ENCODE measurements at places on chromosomes 2 and 18. TPM values are rescaled to one million over a fixed set of nuclear protein-coding genes. Genes with fewer than 3 reads are reported as not detected.

EHBP1 gene
- total RNA-seq = 78.7 TPM

TEKT4 gene
- not detected for total RNA-seq

GIGYF2 gene
- 80.2 TPM for total RNA-seq

AGAP1 gene
- 24.3 TPM for total RNA-seq

POU3F3 gene
- not detected for total RNA-seq

COLEC11 gene
- total RNA-seq = 15.9 TPM

MSGN1 gene
- not detected for total RNA-seq

CRYGD gene
- not detected for total RNA-seq

TCF4 gene
- total RNA-seq = 381 TPM

PSD4 gene
- total RNA-seq = 27.6 TPM

DNA sequence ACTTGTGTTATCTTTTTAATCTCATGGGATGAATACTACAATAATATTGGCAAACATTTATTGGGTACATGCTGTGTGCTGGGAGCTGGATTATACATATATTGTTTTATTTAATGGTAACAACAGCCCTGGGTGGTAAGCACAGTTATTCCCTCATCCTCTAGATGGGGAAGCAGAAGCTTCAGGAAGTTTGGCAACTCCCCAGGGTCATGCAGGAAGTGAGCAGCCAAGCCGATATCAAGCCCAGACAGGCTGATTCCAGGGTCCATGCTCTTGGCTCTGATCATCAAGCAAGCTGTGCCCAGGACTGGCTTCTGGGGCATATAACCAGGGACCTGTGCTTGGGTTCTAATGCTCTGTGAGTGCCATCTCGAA, 155.8 kb downstream of the ZNF516 start:
- no peak for DNase-seq

GRCh38 chr2:195636890-195637289, 20.1 kb upstream of the SLC39A10 start:
- DNase-seq = no peak

DNA sequence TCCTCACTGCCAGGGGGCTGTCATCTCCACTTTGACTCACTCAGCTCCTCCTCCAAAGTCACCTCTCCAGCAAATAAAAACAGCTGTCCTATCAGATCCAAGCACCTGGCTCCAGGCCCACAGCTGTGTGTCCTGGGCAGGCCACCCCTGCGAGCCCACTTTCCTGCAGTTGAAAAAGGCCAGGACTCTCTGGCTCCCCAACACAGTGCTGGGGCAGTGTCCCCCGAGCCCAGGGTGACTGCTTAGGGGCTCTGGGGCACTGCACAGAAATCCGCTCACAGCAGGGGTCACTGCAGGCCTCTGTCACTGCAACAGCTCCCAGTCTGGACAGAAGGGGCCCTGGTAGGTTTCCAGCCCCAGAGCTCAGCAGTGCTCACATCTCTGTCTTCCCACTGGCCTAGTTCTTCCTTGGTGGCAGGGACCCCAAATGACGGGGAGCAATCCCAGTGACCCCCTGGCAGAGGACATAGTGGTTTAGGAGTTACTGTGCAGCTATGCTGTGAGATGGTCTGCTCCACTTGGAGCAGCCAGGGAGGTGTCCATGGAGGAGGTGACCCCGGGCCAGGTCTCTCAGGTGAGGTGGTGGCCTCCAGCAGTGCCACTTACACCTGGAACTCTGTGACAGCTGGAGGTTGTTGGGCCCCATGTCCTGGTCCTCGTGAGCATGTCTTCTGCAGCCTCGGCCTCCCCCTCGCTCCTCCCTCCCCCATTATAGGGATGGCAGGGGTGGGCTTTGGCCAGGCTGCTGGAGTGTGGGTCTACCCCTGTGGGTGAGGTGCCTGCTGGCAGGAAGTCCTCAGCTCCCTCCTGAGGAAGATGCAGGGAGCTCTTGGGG, 35.5 kb downstream of the HS6ST1 start:
- no peak for DNase-seq

DNA sequence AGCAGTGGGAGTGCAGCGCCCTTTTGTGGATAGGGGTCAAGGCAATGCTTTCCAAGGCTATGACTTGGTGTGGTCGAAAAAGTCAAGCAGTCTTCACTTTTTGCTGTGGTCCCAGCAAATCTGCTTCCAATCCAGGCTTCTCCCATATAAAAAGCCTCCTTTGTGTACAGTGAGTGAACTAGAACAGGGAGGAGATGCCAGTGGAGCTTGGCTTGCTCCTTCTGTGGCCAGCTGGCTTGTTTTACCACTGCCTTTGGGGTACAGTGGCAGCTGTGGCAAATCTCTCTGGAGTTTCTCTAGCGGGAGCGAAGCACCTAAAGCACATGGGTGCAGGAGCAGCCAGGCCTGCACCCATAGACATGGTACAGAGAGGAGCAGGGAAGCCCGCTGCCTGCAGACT, 103.5 kb downstream of the MSH2 start:
- no peak for DNase-seq

DNA sequence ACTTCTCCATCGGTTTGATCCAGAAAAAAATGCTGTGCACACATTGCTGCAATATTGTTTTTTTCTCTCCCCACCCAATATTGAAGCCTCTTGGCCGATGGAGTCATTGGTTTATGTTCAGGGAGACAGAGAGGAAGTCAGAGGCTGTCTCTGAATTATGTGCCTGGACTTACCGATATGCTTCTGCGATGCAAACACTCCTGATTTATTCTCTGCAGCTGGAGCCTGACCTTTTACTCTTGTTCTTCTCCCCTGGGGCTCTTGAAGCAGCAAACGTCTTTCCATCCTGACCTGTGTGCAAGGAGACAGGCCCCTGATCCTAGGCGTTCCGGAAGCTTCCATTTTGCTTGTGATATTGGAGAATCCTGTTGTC, 99.6 kb downstream of the PTGR3 start:
- DNase-seq = no peak

DNA sequence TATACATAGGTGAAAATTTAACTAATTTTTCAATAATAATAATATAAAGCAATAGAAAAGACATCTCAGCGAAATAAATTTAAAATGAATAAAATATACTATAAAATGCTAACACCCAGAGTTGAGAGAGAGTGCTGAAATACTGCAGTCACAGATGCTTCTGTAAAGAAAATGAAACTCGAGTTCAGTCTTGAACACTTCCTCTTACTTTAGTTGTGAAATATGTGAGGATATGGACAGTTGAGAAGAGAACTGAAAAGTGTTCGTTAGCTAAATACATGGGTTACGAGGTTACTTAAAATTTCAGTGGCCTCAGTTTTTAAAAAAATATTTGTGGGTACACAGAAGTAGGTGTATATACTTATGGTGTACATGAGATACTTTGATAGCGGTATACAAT, 106.8 kb downstream of the DNAH7 start:
- no peak for DNase-seq

DNA sequence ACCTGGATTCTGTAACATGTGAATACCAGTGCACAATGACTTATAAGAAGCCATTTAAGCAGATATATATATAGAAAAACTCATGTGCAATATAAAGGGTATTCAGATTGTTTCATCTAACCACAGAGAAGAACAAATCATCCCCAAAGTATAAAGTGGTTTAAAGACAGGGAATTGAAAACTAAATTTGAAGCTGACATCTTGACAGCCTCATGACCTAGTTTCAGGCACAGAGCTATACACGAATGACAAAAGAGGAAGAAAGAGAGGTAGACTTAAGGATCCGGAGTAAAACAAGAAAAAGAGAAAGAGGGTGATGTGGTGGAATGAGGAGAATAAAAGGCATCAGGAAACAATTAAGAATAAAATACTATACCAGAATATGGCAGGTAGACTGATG, 194.5 kb downstream of the EPHA4 start:
- no peak for DNase-seq

GRCh38 chr2:223541546-223541945, 60.6 kb downstream of the SCG2 start:
- DNase-seq = no peak

GRCh38 chr2:236613612-236614011, 44.0 kb downstream of the ACKR3 start:
- no peak for DNase-seq

DNA sequence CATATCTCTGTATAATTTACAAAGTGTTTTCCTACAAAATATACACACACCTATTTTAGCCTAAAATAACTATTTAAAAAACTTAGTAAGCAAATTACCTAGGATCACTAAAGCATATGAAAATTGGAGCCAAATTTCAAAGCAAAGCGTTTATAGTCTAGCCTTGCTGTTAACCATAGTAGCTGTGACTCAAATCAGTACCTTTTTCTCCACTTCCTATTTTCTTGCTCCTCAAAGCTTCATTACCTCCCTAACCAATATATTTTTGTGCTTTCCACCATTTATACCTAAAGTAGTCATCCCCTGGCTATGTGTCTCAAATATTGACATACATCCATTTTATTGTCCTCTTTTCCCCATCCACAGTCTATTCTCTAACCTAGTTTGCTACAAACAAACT, 73.1 kb downstream of the ERBB4 start:
- DNase-seq = no peak

GRCh38 chr2:86790134-86790675, 508 bp downstream of the CD8A start:
- DNase-seq = no peak

- DNase-seq = no peak
These were observed 441.0 kb downstream of the TXNL1 start for GRCh38 chr18:56197241-56197859.

DNA sequence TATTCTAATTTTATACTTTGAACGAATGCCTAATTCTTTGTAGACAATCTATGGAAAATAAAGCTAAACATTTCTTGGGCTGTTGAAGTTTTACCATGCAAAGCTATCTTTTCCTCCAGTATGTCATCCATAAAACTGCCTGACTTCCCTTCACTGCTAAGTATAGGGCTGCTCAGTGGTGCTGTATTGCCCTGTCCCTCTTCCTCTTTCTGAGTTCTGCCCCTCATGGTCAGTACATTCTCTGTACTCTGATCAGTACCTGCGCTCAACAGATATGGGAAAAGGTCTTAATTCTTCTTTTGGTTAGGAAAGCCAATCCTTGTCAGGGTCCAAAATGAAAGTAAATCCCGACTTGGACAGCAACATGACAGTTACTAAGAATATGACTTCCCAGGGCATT, 321.9 kb downstream of the RAD51AP2 start:
- DNase-seq = no peak

GRCh38 chr2:147845411-147845971, 662 bp downstream of the ACVR2A start:
- no peak for DNase-seq

- DNase-seq = no peak
These were observed 34.7 kb downstream of the RFX8 start for GRCh38 chr2:101440127-101440738.

DNA sequence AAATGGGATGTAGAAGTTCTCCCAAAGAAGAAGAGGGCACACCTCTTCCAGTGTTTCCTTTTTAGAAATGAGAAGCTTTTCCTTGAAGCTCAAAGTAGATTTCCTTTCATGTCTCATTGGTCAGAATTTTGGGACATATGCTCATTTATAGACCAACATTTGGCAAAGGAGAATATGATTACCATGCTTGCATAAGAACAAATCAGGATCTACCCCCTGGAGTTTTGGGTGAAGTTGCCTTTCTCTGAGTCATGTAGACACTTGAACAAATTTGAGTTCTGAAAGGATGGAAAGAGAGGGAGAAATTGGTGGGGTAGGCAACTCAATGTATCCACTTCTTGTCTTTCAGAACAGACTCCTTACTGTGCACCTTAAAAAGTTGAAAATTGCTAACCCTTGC, 409.0 kb downstream of the SLC4A3 start:
- no peak for DNase-seq

- no peak for DNase-seq
These were observed 95.5 kb downstream of the C2orf74 start for GRCh38 chr2:61257446-61257845.

DNA sequence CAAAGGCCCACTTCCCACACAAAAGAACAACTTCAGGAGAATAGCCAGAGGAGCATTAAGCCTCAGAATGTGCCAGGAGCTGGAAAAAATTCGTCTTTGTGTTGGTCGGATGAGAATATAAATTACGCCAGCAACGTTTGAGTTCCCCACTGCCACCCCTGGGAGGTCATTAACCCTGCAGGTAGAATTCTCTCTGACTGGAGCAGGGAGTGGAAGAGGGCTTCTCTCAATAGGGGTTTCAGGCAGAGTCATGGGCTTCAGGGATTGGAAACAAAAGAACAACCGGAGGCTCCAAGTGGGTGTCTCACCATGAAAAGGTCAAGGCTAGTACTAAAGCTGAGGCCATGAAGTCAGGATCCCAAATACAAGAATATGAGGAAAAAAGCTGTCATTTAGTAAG, 69.0 kb upstream of the DDX18 start:
- no peak for DNase-seq

- DNase-seq = no peak
These were observed 513.5 kb downstream of the TRIB2 start for GRCh38 chr2:13230221-13230620.

DNA sequence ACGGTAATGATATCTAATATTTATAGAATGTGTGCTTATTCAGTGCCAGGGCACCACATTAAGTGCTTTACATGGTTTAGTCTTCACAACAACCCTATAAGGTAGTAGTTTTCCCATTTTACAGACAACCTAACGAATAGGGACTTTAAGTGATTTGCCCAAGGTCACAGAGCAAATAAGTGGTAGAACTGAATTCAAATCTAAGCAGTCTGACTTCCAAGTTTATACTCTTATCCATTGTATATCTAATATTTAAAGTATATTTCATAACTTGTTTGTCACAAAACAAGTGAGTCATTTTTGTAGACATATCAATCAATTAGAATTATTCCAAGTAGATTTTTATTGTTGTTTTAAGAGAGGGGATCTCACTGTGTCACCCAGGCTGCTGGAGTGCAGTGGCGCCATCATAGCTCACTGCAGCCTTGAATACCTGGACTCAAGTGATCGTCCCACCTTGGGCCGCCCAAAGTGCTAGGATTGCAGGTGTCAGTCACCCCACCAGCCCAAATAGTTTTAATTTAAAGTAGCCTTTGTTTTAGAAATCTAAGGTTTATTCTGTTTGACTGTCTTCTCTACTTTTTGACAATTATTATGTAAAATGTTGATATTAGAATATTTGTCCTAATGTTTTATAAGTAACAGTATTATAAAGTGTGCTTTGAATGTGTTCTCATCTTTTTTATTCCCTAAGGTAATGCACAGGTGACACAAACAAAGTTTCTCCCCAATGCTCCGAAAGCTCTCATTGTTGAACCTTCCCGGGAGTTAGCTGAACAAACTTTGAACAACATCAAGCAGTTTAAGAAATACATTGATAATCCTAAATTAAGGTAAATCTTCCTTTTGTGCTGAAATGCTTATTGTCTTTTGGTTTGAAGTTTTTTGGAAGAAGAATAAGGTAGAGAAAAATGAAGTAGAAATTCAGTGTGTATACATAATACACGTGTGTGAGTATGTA, 15.1 kb downstream of the DDX1 start:
- DNase-seq = no peak

- DNase-seq = no peak
These were observed 37.0 kb upstream of the GRHL1 start for GRCh38 chr2:9914384-9915065.

- no peak for DNase-seq
These were observed 951.1 kb upstream of the CNTNAP5 start for GRCh38 chr2:123073956-123074355.
